Stimulated activated CD4-positive, alpha-beta T cell treated with anti-CD3 and anti-CD28 coated beads, Interleukin-12 subunit alpha, Interleukin-12 subunit beta, amount 100 ng/mL, for 48 hours (primary cell): ENCODE measurements at places on chromosomes 7 and 10.

GRCh38 chr7:79050603-79051002 lies 402.9 kb downstream of the MAGI2 start:
- no peak for DNase-seq

DNA sequence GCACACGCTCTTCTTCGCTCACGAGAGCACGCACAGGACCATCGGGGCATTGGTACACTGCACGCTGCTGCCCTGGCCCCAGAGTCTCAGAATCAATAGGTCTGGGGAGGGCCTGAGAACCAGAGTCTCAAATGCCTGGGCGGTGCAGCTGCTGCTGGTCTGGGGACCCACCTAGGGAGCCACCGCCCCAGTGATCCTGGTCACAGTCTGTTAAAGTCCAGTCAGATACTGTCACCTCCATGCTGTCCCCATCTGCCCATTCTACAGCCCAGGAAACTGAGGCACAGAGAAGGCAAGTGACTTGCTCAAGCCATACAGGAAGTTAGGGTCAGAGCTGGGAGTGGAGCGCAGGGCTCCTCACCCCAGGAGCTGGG lies 38.0 kb downstream of the ZCCHC24 start:
- DNase-seq, result no peak

GRCh38 chr10:90148116-90148855 lies 446.9 kb downstream of the KIF20B start:
- no peak for DNase-seq

DNA sequence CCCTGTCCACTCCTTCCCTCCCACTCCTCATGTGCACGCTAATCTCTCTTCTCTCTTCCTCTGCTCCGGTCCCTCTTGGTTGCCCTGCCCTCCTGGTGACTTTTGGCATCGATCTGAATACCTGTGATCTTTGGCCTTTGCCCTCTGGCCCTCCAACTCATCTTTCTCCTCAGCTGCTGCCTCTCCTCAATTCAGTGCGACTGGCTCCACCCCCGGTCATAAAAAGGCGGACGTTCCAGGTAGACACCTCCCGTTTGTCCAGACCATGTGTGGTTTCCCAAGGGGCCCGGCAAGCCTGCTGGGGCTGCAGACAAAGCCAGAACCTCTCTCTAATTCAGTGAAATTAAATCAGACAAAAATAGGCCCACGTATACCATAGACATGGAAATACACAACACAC lies 96.8 kb downstream of the COL13A1 start:
- no peak for DNase-seq

DNA sequence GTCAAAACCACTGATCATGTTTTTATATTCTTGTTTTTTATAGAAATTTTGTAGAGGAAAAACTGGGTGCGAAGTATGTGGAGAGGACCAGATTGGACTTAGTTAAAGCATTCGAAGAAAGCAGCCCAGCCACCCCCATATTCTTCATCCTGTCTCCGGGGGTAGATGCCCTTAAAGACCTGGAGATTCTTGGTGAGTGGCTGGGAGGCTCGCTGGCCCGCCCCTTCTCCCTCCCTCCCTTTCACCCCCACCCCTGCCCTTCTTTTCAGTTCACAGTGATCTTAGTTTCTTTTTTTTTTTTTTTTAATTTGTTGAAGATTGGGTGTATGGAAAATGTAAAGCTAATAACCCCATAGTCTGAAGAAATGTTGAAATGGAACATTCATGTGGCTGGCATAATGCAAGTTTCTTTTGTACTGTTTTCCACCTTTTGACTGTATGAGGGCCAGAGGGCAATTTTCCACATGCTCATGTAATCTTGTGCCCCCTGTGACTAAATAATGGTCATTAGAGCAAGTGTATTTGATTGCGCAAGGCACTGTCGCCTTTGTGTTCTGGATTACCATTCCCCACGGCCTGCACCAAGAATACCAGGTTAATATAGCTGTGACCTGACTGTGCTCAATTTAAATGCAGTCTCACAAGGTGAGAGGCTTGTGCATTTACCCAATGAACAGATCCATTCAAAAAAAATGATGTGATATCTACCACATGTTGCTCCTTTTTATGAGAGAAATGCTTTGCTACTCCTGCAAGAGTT lies 77.7 kb downstream of the CDCA7L start:
- DNase-seq, result no peak

GRCh38 chr10:5284311-5285057 lies 80.3 kb upstream of the UCN3 start:
- DNase-seq, result no peak

DNA sequence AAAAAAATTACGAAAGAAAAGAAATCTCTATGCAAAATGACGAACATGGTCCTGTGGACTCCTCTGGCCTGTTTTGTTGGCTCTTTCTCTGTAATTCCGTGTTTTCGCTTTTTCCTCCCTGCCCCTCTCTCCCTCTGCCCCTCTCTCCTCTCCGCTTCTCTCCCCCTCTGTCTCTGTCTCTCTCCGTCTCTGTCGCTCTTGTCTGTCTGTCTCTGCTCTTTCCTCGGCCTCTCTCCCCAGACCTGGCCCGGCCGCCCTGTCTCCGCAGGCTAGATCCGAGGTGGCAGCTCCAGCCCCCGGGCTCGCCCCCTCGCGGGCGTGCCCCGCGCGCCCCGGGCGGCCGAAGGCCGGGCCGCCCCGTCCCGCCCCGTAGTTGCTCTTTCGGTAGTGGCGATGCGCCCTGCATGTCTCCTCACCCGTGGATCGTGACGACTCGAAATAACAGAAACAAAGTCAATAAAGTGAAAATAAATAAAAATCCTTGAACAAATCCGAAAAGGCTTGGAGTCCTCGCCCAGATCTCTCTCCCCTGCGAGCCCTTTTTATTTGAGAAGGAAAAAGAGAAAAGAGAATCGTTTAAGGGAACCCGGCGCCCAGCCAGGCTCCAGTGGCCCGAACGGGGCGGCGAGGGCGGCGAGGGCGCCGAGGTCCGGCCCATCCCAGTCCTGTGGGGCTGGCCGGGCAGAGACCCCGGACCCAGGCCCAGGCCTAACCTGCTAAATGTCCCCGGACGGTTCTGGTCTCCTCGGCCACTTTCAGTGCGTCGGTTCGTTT lies 83.5 kb upstream of the SLF2 start:
- DNase-seq, result no peak

DNA sequence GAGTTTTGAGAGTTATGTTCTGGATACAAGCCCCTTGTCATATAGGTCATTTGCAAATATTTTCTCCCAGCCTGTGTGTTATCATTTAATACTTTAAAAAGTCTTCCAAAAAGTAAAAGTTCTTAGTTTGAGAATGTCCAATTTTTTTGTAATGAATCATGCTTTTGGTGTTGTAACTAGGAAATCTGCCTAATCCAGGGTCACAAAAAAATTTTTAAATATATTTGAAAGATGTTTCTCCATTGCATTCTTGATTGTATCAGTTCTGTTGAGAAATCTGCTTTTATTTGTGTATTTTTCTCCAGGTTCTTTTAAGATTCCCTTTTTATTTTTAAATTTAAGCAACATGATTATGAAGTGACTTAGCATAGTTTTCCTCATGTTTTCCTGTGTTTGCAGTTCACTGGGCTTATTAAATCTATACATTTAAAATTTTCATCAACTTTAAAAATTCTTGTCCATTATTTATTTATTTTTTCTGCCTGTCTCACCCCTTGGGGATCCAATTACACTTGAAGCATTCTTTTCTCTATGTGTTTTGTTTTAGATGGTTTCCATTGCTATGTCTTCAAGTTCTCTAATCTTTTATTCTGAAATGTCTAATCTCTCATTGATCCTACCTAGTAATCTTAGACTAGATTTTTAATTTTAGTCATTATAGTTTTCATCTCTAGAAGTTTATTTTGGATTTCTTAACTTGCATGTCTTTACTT lies 47.0 kb downstream of the CCDC71L start:
- DNase-seq, result no peak

GRCh38 chr7:16599860-16600259 lies 45.7 kb downstream of the ANKMY2 start:
- DNase-seq, result no peak

- no peak for DNase-seq
Measured at GRCh38 chr10:88980800-88981199, 9.8 kb upstream of the FAS start.

- DNase-seq, result no peak
Measured at GRCh38 chr10:91931526-91932190, 8.1 kb downstream of the BTAF1 start.

DNA sequence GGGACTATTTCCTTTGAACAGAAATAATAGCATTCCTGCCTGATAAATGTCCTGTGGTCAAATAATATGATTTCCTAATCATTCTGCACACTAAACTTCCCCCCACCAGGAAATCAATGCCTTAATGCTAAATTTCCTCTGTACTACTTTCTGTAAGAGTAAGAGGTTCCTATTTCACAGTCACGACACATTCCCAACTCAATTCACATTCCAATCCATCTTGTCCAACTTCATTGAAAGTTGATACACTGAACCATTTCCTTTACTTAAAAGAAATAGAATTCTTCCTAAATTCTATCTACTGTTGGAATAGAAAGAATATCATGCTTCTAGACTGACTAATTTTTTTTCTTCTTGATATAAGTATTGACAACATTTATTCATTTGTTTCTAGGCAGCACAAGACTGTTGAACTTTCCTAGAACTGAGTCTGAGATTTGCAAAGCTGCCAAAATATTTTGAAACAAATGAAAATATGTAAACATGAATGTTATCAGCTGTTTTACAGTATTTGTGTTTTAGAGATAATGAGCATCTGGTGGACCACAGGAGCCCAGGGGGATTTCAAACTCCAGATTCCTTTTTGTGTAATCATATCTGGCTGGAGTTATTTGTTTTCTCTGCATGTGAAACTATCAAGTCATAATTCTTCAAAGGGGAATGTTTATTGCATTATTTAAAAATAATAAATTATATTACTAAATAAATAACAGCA lies 121.5 kb downstream of the TPST1 start:
- no peak for DNase-seq

- no peak for DNase-seq
Measured at GRCh38 chr7:133582766-133583523, 330.1 kb downstream of the EXOC4 start.

- DNase-seq, result no peak
Measured at GRCh38 chr10:122642726-122643605, 56.7 kb downstream of the C10orf120 start.

DNA sequence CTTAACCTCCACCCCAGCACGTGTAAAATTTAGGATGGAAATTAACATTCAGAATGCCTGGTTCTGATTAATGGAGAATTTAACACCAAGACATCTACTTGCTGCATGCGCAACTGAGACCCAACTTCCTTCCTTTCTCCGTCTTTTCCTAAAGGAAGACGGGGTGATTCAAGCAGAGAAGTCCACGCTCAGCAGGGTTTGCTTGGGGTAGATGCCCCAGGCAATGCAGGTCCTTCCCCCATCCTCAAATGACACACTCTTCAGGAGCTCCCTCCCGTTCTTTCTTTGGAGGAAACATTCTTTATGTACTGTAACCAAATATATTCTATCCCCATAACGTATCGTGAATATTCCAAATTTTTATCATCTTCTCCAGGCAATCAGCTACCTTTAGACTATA lies 47.0 kb downstream of the FAM171A1 start:
- no peak for DNase-seq

DNA sequence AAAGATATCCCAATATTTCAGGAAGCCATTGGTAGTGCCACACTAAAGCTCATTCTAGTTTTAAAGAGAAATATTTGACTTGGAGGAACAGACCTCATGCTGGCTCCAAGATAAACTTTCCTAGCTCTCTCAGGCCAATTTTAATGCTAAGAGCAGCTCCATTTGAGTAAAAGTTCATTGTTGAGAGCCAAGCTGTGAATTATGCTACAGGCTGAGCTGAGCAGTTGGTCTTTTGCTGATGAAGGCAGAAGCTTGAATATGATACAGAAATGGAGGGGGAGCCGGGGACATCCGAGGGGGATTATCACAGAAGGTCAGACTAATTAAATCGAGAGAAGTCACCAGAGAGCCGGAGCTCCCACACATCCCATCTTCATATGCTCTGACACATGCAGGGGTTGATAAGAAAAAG lies 175.7 kb upstream of the AUTS2 start:
- DNase-seq, result no peak

- DNase-seq, result no peak
Measured at GRCh38 chr10:58829839-58830238, 317.2 kb downstream of the BICC1 start.

DNA sequence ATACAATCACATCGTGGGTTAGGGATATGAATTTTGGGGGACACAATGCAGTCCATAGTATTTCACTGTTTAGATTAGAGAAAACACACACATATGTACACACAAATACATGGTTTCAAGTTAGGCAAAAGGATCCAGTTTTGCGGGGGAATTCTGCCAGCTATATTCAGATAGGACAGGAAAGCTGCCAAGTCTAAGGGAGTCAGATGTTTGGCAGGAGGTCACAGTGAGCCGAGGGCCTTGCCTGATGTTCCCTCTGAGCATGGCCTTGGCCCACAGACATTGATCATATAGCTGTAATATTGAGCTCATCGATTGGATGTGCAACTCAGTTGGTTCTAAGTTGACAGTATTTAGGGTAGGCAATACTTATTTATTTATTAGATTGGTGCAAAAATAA lies 122.8 kb downstream of the ADRA2A start:
- no peak for DNase-seq

DNA sequence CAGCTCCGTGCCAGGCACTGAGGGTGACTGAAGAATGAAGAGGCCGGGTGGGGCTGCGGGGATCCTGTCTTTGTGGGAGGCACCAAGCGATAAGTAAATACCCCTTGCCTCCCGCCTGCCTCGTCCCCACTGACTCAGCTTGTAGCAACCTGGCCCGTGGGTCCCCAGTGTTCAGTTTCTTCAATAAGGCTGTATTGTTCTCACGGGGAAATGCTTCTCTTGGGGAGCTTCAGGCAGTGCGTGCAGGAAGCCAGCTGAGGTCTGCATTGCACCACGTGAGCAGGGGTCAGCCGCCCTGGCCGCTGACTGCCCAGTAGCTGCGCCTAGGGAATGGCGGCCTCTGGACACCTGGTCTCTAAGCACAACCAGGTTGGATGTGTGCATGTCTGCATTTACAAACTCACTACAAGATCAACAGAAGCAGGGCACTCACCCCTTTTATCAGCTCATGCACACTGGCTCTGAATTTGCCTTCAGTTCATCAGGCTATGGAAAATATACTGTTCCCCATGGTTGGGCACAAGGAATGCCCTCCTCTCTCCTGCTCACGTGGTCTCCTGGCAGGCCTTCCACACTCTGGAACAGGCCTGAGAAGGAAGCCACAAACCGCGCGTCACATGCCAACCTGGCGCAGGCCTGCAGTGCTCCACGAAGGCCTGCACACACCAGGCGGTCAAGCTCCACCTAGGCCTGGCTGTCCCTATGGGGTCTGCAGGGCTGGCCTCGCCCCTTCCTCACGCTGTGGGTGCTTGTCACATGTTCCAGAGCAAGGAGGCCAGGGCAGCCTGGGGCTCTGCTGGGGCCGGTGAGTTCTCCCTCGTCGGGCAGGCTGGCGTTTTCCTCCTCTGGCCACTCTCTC lies 135.7 kb upstream of the RNF32 start:
- DNase-seq, result no peak
